ENCODE measurements at places on chromosomes 1 and 21.
A peak's percentile ranks its signal among the peaks of the same experiment; 100 is the strongest.

DNA sequence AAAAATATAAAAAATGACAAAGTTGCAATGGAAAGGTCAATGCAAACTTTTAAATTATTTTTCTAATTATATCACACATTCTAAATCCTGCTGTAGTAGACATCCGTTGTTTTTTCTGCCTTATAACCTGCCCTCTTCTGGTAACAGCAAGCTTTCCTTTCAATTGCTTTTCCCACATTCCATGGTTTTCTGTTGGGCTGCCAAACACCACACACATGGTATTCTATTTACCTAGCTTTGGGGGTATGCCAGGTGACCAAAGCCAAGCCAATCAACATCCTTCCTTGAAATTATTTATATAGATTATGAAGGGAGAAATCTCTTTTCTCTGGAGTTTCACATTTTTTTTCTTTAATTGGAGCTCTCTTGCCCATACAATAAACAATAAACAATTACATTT, 3.4 kb upstream of the LAMC1 start:
- peak; percentile 32 for DNase-seq
- no peaks in the 10 kb centered on the region for H3K36me3 ChIP-seq
- H3K4me1 ChIP-seq, result no peaks in the 10 kb centered on the region
- no peaks in the 10 kb centered on the region for H3K27me3 ChIP-seq
- no peak overlapping the region for H3K4me3 ChIP-seq

- no peaks in the 10 kb centered on the region for H3K4me1 ChIP-seq
- no peaks in the 10 kb centered on the region for H3K36me3 ChIP-seq
- no peaks in the 10 kb centered on the region for H3K27me3 ChIP-seq
- no peak overlapping the region for H3K4me3 ChIP-seq
Measured at GRCh38 chr1:234851450-234852438, 241.8 kb upstream of the IRF2BP2 start.

GRCh38 chr21:15094706-15095105, 29.9 kb upstream of the NRIP1 start:
- no peaks in the 10 kb centered on the region for H3K36me3 ChIP-seq
- H3K27ac ChIP-seq, result no peak overlapping the region
- H3K4me1 ChIP-seq, result no peaks in the 10 kb centered on the region
- H3K27me3 ChIP-seq, result no peaks in the 10 kb centered on the region
- no peak overlapping the region for H3K4me3 ChIP-seq

GRCh38 chr1:214215583-214215982, 65.4 kb upstream of the SMYD2 start:
- no peaks in the 10 kb centered on the region for H3K36me3 ChIP-seq
- no peaks in the 10 kb centered on the region for H3K27me3 ChIP-seq
- no peak for DNase-seq
- no peaks in the 10 kb centered on the region for H3K4me1 ChIP-seq

DNA sequence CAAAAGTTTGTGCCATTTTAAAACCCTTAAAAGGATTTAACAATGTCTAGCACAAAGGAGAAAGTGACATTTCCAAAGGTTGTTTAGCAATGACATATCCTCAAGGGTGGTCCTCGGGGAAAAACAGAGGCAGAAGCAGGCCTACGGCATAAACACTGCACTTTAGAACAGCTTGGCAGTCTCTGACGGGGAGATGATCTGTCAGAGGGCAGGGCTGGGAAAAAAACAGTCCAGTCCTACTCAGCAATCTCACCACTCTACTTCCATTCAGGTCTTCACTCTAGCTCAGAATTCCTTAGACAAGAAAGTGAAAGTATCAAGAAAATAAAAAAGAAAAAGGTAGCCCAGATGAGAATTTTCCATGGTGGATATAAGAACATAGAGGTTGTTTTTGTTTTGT, 4.1 kb downstream of the CRYZ start:
- no peak overlapping the region for H3K4me3 ChIP-seq
- H3K27ac ChIP-seq, result no peak overlapping the region
- H3K36me3 ChIP-seq, result no peaks in the 10 kb centered on the region
- H3K27me3 ChIP-seq, result no peaks in the 10 kb centered on the region
- H3K4me1 ChIP-seq, result no peaks in the 10 kb centered on the region
- DNase-seq, result no peak

DNA sequence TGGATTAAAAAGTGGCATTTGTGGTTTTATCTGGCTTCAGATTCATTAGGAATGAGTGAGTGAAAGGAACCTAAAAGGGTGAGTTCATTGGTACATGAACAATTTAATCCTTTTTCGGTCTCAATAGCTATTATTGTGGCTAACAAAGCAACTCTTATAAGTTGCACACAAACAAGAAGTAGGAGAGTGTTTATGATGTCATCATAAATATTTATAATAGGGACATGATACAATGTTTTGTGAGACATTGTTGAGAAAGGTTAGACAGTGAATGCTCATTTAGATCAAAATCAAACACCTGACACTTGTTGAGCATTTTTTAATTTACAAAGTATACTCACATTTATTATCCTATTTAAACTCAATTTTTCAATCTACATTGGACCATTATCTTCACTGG, 363.4 kb downstream of the PDE4B start:
- H3K27me3 ChIP-seq, result no peaks in the 10 kb centered on the region
- no peak for DNase-seq
- no peak overlapping the region for H3K27ac ChIP-seq
- no peaks in the 10 kb centered on the region for H3K36me3 ChIP-seq
- no peaks in the 10 kb centered on the region for H3K4me1 ChIP-seq

DNA sequence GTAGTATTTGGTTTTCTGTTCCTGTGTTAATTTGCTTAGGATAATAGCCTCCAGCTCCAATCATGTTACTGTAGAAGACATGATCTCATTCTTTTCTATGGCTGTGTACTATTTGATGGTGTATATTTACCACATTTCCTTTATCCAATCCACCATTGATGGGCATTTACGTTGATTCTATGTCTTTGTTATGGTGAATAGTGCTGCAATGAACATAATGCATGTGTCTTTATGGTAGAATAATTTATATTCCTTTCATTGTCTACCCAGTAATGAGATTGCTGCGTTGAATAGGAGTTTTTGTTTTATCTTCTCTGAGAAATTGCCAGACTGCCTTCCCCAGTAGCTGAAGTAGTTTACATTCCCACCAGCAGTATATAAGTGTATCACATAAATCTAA, 538.8 kb downstream of the LRRIQ3 start:
- H3K4me3 ChIP-seq, result no peak overlapping the region
- no peak overlapping the region for H3K27ac ChIP-seq
- H3K4me1 ChIP-seq, result no peaks in the 10 kb centered on the region

Data from breast epithelium (tissue), 4 donors.